ENCODE measurements at places on chromosomes 11 and 22.

- DNase-seq: no peak
These were observed 19.5 kb upstream of the TAB1 start for GRCh38 chr22:39379756-39380730.

GRCh38 chr11:1776944-1777715 is 13.4 kb upstream of the CTSD start:
- no peak for DNase-seq

DNA sequence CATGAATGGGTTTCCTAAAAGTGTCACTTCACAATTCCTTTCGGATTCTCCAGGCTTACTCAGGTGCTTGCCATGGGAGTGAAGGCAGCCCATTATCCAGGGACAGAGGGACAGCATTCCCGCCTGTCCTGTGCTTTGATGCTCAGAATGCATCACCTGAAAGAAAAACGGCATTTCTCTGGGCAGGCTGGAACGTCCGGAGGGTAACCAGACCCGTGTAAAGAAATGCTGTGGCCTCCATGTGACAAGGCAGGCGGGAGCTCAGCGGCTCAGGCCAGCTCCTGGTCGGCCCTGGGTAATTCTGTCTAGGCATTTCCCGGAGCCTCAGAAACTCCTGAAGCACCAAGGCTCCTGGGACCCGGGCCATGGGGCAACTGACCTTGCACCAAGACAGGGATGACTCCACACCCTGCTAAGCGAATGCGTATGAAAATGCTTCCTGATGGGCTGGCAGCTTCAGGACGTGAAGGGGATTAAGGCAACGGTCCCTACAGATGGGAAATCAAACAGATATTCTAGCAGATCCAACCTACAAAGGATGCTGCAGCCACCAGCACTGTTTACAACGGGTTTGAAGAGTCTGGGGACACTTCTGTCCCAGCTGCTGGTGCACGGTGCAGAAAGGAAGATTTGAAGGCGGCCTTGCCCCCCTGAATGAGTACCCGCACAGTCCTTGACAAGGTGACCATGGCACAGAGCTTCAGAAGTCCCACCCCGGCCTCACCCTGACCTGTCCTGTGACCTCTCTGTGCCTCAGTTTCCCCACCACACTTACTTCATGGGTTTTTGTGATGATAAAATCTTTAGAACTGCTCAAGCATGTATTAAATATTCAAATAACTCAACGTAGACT is 13.6 kb upstream of the FGF3 start:
- DNase-seq: no peak

GRCh38 chr11:132126973-132127899 is 756.8 kb downstream of the NTM start:
- no peak for DNase-seq

DNA sequence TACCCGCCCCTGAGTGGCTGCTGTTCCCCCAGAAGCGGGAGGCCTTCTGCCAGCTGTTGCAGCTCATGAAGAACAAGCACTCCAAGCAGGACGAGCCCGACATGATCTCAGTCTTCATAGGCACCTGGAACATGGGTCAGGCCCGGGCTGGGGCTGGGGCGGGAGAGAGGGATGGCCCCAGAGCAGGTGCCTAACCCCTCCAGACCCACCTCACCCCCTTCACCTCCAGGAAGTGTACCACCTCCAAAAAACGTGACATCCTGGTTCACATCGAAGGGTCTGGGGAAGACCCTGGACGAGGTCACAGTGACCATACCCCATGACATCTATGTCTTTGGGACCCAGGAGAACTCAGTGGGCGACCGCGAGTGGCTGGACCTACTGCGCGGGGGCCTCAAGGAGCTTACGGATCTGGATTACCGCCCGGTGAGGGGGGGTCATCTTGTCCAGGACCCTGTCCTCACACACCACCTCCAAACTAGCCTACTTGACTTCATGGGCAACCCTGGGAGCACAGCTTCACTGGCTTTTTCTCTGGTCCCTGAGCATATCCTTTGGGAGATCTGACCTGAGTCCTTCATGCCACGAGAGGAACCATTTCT is 6.3 kb downstream of the INPPL1 start:
- DNase-seq: no peak

DNA sequence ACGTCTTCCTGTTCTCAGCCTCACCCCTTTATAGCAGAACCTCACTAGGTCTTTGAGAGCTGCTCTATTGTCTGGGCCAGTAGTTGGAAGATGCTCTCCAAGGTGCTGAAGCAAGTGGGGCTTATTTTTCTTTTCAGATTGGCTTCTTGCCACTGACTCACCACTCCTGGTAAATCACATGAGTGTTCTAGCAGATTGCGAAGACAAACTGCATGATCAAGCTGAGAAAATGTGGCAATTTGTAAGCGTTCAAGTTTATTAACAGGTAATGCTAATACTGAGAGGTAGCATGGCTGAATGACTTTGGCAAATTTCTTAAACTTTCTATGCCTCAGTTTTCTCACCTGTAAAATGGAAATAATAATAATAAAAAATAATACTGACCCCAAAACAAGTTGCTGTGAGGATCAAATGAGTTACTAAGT is 59.2 kb downstream of the CACNG2 start:
- DNase-seq: no peak

DNA sequence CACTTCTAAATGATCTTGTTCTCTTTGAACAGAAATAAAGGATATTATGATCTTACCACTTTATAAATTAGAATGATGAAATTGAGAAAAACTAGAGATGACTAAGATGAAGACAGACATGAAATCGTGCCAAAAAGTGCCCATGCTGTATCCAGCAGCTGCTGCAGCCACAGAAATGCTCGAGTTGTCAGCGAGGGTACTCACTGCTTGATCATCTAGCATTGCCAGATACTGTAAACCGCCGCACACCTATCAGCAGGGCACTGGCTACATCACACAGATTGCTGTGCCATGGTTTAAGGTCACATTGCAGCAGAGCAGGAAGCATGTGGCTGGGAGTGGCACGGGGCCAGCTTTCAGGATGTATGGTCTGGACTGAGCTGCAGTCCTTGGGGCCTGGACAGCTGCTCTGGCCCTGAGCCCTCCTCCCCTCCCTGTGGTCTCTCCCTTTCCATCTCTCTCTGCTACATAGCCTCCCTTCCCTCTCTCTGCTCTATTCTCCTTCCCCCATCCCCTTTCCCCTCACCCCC is 51.0 kb upstream of the SEPTIN5 start:
- no peak for DNase-seq

- DNase-seq: no peak
These were observed 5.6 kb downstream of the SLC36A4 start for GRCh38 chr11:93192163-93192562.

- no peak for DNase-seq
These were observed 2.6 kb upstream of the ATG2A start for GRCh38 chr11:64919627-64920026.

DNA sequence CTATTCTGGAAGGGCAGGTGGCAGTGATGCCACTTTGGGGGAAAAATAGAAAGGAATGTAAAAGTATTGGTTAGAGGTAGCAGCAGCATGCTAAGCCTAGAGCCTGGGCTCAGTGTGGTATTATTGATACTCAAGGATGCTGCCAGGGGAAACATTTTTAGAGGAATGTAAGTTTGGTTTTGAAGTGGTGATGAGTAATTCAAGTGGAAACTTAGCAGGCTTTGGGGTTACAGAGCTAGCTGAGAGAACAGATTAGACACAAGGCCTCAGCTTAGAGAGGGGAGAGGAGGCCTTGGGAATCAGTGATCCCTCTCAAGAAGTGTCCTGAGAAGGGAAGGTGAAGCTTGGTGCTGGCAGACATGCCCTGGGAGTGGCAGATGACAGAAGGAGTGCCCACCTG is 32.9 kb upstream of the DDI1 start:
- DNase-seq: no peak

GRCh38 chr11:124440608-124441007 is 4.9 kb downstream of the OR8B8 start:
- no peak for DNase-seq

GRCh38 chr11:68524681-68525080 is 64.1 kb downstream of the PPP6R3 start:
- no peak for DNase-seq

DNA sequence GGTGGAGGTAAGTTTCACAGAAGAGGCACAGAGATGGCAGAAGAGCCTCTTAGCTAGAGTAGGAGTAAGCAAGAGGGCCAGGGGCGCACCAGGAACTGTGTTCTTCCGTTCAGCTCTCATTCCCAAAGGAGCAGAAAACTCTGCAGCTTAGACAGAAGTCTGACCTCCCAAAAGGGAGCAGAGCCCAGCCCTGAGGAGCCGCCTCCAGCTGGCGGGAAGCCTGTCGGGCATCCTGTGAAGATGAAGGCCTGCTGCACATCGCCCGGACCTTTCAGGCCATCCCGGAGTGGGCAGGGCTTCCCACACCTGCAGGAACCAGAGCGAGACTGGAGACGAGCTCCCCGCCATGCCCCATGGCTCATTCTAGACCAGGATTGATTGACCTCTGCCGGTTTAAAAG is 1102.8 kb downstream of the BRD1 start:
- no peak for DNase-seq

GRCh38 chr11:21635394-21636145 is 557.3 kb upstream of the ANO5 start:
- no peak for DNase-seq

Measured in NCI-H1436 treated with DMSO at 0.1 percent for 48 hours (cell line).